ENCODE measurements at places on chromosomes 7 and 10. TPM values are rescaled to one million over a fixed set of nuclear protein-coding genes. Genes with fewer than 3 reads are reported as not detected.

Gene CTAGE4
- 17.4 TPM for total RNA-seq

Gene PILRA
- total RNA-seq, result 2.0 TPM

Gene NKX1-2
- not detected for total RNA-seq

- DNase-seq, result no peak
These were observed 113.4 kb downstream of the GPR158 start for GRCh38 chr10:25288181-25288580.

- no peak for DNase-seq
These were observed 142.0 kb downstream of the DOCK1 start for GRCh38 chr10:127046975-127047877.

Gene PAPOLB
- not detected for total RNA-seq

GRCh38 chr10:104230490-104230889 lies 1.7 kb downstream of the CFAP43 start:
- DNase-seq, result no peak

GRCh38 chr10:31320550-31321211 lies 1.7 kb downstream of the ZEB1 start:
- DNase-seq, result peak; percentile 31

DNA sequence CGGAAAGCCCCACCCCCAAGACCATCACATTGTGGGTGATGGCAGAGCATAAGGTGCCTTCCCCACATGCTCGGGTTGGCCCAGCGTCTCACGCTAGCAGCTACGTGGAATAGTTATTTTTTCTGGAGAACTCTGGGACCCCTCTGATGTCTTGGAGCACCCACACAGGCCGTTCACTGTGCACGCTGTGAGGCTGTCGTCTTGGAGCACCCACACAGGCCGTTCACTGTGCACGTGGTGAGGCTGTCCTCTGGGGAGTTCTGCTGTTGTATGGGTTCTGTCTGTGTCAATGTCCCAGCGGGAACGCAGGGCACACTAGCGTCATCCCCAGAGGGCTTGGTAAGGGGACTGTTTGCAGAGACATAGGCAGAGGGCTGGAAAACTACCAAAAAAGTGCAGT lies 38.8 kb upstream of the FAM20C start:
- no peak for DNase-seq

Gene BEND7
- total RNA-seq, result 36.4 TPM

DNA sequence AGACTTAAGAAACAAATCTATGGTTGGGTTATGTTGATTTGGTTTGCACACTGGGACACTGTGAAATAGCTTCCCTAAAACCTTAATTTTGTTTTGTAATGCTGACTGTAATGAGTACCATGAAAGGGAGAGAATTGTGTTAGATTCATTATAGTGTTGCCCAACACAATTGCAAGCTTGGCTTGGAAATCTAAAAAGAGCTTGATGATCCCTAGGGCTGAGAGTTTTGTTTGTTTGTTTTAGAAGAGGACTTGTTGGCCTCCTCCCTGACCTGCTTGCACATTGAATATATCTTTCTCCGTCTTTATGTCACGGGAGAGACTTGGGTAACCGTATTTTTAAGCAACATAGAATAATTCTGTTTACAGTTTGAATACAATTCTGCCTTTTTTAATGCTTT lies 410.1 kb downstream of the ARL4A start:
- no peak for DNase-seq

Gene SMURF1
- total RNA-seq, result 40.6 TPM

- DNase-seq, result no peak
These were observed 21.8 kb upstream of the MMP21 start for GRCh38 chr10:125797424-125797823.

GRCh38 chr10:30455816-30456215 lies 21.8 kb downstream of the MAP3K8 start:
- DNase-seq, result no peak

DNA sequence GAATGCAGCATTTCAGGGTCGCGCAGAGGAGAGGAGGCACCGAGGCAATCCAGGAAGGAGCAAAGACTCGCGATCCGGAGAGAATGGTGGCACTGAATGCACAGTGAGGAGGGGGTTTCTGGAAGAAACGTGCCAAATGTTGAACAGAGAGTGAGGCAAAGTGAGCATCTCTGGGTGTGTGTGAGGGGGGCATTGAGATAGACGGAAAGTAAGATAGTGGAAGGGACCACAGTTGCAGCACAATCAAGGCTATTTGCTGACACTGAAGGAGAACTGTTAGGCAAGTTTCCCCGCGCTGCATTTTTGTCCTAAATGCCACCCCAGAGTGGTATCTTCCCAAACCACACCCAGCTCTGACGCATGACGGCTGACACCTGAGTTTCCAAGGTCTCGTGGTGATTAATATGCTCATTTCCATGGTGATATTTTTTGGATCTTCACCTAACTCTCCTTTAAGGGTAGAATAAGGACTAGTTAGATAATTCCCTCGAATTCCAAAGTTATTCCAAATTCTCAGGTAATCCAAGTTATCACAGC lies 14.4 kb upstream of the ADO start:
- no peak for DNase-seq

Gene SMO
- total RNA-seq, result 6.3 TPM

- DNase-seq, result no peak
These were observed 113.6 kb upstream of the ZMIZ1 start for GRCh38 chr10:78955206-78955605.

Gene HOXA5
- total RNA-seq, result 34.2 TPM

Gene TAS2R60
- not detected for total RNA-seq

- no peak for DNase-seq
These were observed 125.8 kb upstream of the PTN start for GRCh38 chr7:137469191-137469811.

DNA sequence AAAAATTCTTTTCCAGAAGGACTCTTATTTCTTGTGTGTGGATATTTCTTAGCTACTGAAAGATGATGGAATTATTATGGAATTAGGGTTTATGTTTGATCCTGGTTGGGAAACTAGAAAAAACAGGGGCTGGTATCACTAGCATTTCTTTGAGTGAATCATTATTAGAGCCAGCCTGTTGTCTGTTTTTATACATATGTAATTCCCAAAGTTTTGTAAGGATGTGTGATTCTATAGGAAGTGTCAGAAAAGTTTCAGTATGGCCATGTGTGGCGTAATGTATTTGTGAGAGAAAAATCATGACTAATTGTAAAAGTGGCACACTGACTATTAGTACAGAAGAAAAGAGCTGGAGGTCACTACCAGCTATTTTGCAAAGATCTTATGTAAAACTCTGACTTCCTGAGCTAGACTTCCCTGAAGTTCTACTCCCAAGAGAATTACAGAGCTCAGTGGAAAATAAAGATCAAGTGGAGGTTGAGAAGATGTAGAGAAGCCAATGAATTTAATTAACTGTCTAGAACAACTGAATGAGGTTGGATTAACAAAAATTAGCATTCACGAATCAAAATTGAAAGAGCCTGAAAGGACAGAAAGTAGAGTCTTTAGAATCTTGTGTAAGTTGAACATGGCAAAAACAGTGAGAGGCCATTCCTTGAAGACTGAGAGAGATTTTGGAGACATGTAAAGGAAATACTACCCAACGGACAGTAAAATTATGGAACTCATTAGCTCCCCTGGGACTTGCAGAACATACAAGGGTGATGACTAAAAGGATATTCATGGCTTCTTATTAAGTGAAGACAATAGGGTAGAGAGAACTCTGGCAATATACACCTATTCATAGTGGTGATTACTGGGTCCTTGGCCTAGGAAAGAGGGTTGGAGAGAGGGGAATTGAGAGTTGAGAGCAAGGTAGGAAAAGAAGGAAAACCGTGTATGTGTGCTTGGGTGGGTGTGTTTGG lies 12.5 kb downstream of the ZNF365 start:
- DNase-seq, result no peak

Gene PDK4
- 1.9 TPM for total RNA-seq

DNA sequence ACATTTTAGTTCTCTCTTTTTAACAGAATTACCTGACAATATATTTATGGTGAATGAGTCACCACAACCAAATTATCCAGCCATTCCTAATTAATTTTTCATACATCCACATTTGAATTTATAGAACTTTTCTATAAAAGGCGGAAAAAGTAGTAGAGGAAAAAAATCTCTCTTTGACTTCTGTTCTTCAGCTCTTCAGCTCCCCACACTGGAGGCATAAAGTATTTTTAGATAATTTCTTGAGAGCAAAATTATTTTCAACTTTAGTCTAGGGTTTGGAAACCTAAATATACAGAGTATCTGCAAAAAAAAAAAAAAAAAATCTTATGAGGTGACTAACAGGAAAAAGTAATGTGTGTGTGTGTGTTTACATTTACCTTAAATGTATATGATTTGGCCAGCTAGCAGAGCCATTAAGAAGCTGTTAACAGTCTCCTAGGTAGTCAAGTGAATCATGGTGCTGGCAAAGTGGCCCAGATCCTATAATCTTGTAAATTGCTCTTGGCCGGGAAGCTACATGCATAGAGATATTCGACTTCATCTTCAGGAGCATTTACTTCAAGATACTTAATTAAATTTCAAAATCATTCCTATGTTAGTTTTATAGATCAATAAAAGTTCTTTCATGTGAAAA lies 383.1 kb upstream of the STEAP1 start:
- DNase-seq, result no peak

GRCh38 chr7:75981453-75982305 lies 12.7 kb downstream of the TMEM120A start:
- DNase-seq, result no peak

Gene OPN1SW
- total RNA-seq, result not detected

DNA sequence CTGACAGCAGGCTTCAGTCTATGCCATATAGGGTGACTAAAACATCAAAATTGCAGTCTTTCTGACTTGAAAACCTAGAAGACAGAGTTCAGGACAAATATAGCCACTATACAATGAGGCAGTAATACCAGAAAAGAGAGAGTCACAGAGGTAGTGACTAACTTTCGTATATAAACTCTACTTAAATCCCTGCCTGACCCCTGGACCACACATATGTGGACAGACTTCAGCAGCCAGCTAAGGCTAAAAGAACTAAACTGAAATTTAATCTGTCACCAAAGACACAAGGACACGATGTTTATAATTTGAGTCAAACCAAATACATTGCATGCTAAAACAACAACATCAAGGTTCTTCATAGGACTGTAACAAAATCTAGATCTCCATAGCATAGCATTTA lies 64.6 kb upstream of the MACROH2A2 start:
- no peak for DNase-seq

DNA sequence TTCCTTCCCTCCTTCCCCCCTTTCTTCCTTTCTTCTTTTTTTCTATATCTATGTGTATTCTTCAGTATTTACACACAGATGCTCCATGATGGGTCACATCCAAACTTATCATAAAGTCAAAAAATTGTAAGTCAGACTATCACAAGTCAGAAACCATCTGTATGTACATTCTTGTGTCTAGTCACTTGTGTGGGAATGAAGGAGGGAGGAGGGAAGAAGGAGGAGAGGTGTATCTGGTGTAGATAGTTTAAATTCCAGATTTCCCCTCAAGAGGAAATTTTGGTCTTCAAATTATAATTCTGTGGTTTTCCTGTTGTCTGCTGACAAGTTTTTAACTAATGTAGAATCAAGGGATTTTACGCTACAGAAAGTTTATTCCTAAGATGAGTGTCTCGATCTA lies 287.2 kb downstream of the ETV1 start:
- no peak for DNase-seq

DNA sequence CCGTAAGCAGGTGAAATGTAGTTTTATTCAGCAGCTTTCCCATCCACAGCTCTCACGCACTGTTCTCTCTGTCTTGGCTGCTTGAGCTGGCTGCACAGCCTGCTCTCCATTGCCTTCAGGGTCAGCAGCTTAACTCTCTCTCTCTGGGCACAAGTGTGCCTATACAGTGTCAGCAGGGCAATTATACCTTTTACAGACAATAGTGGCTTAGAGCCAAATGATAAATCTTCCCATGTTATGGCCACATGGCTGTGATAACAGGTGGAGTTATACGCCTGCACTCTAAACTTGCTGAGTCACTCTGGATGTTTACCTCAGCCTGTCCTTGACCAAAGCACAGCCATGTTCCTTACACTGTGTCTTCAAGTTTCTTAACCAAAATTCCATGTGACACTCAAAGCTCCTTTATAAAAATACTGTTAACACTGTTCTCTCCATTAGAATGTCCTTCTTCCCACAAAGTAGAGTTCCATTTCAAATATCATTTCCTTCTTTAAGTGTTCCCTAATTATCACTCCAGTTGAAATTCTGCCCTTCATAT lies 6.1 kb downstream of the RNF133 start:
- DNase-seq, result no peak

- no peak for DNase-seq
These were observed 61.3 kb downstream of the CARD11 start for GRCh38 chr7:2982401-2982800.

- DNase-seq, result peak; percentile 90
These were observed 45.3 kb upstream of the GTF2I start for GRCh38 chr7:74612015-74612829.

DNA sequence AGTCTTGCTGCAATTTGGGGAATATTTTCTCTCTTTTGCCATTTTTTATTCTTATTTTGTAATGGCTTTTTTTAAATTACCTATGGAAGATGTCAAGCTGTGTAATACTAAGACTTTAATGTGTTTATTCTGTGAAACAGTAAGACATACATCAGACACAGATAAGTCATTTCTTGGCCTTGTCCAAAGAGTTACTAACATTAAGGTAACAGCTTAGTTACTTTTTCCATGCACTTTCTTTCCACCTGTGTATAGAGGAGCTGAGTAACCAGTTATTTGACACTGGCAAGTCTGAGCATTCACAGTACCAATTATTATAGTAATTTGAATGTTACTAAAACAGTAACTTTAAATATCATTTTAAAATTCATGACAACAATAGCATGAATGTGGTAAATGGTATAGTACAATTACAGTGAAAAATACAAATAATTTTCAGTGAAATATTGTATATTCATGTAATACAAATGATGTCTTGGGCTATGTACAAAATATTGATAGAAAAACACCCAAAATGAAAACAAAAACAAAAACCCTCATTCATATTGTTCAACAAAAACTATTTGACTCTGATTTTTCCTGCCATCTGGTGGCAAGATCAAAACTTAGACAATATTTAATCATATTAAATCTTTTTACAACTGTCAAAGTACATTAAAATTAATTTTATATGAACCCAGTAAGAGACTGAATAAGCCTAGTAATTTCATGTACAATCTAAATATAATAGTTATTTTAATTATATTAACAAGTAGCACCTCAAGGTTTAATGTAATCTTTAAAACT lies 259.8 kb upstream of the SEMA3A start:
- DNase-seq, result no peak

GRCh38 chr7:139061416-139061815 lies 25.6 kb upstream of the ZC3HAV1L start:
- DNase-seq, result no peak

DNA sequence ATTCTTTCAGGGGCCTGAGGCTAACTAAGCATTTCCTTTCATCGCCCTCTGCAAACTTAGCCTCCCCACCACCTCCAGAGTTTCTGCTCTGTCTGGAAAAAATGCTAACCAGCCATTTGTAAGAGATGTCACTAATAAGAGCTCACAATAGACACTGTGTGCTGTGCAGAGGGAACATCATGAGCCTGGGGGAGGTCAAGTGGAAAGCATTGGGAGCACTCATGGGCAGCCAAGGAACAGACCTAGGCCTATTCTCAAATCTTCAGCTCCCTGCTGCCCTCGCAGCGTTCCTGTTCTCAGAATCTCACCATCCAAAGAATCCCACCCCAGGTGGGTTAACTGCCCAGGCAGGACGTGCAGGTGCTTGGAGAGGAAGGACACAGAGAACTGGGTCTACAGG lies 27.1 kb upstream of the GPAM start:
- DNase-seq, result no peak

Measured in renal cortical epithelial cell (primary cell).